Urothelium cell line (cell line): ENCODE measurements at places on chromosomes 6 and 20.

DNA sequence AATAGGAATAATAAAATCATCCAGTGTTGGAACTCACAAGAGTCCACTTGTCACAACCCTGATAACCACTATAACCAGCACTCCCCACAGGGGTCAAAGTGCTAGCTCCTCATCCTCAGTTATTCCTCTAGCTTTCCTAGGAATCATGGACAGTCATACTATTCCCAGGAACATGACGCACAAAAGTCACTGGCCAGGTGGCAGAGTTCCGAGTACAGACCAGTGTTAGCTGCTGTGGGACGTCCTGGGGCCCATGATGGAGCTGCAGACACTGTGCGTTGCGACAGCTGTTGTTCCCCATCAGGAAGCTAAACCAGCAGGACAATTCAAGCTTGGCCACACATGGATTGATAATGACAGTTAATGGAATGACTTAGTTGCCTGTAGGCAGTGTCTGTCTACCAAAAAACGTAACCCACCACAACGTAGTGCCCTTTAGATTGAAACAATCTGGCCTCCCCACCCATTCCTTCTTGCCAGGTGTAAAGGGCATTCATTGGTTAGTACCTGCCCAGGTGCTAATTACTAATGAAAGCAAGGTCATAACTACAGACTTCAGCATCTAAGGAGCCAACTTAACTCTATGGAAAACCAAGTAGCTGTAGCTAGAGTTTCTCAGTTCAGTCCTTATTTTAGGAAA, 17.4 kb downstream of the EZR start:
- DNase-seq, result no peak

DNA sequence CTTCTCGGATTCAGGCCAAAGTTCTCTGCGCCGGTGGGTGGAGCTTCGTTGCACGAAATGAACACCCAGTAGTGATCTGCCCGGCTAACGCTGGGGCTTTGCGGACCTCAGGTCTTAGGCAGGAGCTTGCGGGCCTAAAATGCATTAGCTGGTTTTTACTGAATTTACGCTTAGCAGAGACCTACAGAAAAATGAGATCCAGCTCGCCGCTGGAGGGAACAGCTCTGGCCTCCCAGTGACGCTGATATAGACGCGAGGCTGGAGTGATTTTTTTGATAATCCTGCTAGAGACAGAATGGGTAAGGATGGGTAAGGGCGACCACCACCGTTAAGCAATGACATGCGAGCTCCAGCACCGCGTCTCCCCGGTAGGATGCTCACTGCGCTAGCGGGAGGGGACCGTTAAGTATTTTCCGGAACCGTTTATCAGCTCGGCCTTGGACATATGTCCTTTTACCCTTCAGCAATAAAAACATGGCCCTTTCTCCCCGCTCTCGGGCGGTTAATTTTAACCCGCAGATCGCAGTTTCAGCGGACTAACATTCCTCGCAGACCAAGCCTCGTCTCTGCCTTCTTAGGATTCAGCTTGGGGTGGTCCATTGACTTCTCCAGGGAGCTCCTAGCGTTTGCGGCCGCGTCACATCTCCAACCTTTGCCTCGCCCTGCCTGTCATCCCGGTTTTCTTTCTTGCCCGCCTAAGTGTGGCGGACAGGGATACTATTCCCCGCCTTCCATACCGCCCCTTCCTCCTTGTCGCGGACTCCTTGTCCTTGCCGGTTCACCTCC, 109.3 kb downstream of the GPX5 start:
- DNase-seq, result no peak

GRCh38 chr6:27867051-27867944, 44.9 kb downstream of the OR2B2 start:
- no peak for DNase-seq

- no peak for DNase-seq
These were observed 137.1 kb downstream of the BCAS1 start for GRCh38 chr20:53933232-53933846.

- peak; percentile 25 for DNase-seq
These were observed 58.7 kb upstream of the RIN2 start for GRCh38 chr20:19699180-19699971.

- DNase-seq, result no peak
These were observed 26.8 kb downstream of the HDDC2 start for GRCh38 chr6:125274935-125275334.

DNA sequence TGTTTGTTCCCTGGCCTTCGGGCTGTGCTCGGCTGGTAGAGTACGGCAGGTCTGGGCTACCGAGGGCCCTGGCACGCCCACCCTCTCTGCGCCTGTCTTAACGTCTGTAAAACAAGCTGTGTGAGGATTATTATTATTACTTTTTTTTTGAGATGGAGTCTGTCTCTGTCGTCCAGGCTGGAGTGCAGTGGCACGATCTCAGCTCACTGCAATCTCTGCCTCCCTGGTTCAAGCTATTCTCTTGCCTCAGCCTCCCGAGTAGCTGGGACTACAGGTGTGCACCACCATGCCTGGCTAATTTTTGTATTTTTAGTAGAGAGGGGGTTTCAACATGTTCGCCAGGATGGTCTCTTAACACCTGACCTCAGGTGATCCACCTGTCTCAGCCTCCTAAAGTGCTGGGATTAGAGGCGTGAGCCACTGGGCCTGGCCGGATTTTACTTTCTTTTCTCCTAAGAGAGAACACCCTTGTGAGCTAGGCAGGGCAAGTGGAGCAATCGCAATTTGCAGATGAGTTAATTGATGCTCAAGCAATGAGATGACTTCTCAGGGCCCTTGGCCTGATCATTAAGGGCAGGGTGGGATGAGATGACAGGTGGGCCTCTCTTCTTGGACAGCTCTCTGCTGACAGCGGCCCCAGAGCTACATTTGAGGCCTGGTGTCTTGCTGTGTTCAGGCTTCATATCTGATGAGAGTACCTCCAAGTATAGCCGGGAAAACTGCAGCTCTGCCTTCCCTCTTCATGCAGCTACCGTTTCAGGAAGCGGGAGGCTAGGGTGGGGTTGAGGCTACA, 859 bp upstream of the SMIM29 start:
- no peak for DNase-seq

DNA sequence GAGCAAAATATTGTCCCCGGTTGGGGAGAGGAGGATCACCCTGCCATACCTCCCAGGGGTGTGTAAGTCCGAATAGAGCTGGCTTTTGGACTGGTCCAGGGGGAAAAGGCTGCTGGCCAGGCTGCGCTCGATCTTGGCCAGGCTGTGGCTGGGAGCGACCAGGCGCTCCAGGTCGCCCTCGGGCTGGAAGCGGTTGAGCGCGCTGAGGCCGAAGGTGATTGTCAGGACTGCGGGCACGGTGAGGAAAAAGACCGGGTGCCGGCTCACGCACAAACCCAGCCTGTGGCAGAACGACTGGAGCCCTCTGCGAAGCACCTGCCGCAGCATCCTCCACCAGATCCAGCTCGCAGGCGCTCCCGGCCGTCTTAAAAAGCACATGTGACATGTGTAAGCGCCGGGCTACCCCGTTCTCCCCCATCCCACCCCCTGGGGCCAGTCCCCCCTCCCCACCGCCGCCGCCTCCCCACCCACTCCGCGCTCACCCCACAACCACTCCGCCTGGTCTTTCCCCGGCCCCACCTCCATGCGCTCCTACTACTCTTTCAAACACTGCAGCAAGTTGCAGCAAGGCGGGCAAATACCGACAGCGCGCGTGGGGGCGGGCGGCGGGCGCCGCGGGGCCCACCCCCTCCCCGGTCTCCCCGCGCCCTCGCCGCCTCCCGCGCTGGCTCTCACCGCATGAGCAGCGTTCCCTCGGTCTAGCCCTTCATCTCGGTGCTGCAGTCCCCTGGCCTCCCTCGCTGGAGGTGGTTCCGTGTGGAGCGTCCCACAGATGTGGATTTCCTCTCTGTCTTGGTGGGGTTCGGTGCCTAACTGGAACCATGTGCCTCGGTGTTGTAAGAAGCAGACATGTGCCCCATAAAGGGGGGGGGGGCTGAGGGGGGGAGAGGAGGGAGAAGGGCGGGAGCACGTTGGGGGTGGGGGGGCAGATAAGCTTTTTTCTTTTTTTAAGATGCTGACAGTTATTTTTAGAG, 42.4 kb downstream of the PTCHD4 start:
- DNase-seq, result peak; percentile 56

GRCh38 chr20:19855416-19855815, 97.4 kb downstream of the RIN2 start:
- no peak for DNase-seq

- DNase-seq, result no peak
These were observed 28.0 kb downstream of the PEX3 start for GRCh38 chr6:143478479-143479062.

- DNase-seq, result no peak
These were observed 636.2 kb downstream of the KHDRBS2 start for GRCh38 chr6:61649845-61650244.
